RWPE1 (cell line): ENCODE measurements at places on chromosomes 6 and 20.

DNA sequence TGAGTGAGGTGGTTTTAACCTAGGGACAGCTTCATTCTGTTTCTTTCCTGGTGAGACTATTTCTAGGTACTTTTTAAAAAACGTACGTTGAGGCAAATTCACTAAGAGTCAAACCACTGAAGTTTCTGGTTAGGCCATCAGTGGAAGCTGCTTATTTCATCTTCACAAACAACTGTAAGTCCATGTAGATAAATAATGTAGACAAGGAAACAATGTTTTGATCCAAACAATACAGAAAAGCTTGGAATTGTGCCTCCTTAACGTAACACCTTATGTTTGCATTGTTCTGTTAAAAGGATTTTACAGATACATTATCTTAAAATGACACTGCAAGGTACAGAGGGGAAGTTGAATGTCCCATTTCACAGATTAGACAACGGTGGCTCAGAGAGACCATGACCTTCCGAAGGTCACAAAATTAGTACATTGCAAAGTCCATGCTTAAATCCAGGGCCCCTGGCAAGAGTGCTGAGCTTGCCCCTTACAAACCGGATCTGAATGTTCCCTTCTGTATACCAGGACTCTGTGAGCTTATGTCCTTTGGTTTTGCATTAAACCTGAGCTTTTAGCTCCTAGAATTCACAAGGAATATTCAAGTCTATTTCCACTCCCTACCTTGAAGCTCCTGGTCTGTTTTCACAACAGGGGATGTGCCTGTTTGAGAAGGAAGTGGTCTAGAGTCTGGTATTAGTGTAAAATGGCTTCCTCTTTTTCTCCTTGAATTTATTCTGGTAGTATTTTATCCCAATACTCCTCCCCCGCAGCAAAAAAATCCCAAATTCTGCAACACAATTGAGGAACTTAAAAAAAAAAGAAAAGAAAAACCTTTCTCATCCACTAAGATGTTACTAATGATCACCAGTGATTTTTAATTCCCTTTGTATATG, 28.9 kb upstream of the ZNF217 start:
- DNase-seq: no peak

DNA sequence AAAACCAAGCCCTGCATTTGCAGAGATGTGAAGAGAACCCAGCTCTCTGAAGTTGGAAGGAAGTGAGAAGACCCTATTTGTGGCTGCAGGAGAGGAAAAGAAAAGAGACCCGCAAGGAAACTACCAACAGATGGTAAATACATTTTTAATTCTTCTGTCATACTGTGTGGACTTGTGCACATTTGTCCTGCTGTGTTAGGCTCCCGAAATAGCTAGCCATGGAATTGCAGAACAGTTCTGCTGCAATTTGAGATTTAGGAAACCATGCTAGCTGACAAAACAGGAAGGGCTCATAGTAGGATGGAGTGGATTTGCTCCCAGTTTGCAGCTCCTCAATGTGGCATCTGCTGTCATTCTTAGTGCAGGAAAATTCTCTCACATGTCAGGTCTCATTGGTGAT, 12.1 kb upstream of the ATXN1 start:
- DNase-seq: no peak

DNA sequence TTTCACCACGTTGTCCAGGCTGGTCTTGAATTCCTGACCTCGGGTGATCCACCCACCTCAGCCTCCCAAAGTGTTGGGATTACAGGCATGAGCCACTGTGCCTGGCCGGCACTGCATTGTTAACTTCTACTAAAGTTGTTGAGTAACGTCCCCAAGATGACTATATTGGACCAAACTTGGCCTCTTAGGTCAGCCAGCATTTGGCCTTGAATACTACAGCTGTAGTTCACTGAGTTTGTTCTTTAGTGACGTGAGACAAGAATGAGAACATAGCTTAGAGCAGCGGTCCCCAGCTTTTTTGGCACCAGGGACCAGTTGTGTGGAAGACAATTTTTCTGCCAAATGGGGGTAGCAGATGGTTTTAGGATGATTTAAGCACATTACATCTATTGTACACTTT, 237.1 kb downstream of the TBC1D7 start:
- DNase-seq: no peak

DNA sequence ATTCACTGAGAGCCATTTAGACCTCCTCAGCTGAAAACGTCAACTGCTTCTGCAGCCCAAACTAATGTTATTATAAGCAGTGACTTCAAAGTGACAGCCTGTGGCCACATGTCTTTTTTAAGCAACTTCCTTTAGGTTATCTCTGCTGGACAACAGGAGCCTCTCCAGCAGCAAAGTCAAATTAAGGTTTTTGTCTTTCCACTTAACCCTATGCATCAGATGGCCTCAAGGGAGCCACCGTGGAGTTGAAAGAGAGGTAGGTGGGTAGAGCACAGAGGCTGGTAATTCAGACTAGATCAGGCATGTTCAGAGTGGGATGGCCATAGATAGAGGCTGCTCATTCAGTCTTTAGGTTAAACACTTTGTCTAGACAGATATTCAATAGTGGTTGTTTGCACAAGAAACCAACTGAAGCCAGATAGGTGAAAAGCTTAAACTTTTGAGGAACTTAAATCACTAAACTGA, 300.6 kb upstream of the ECI2 start:
- peak; percentile 8 for DNase-seq

DNA sequence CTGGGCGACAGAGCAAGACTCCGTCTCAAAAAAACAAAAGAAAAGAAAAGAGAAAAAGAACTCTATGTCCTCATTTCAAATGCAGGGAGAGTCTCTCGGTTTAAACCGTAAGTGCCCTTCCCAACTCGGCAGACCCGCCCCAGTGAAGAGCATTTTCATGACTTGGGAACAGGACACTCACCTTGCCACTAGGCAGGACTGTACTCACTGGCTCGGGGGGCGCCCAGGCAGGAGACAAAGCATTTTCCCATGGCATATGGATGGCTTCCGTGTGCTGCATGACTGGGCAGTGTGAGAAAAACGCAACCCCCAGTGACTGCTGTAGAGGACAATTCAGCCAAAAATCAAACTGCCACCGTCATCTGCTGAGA, 23.7 kb upstream of the MRGBP start:
- no peak for DNase-seq

DNA sequence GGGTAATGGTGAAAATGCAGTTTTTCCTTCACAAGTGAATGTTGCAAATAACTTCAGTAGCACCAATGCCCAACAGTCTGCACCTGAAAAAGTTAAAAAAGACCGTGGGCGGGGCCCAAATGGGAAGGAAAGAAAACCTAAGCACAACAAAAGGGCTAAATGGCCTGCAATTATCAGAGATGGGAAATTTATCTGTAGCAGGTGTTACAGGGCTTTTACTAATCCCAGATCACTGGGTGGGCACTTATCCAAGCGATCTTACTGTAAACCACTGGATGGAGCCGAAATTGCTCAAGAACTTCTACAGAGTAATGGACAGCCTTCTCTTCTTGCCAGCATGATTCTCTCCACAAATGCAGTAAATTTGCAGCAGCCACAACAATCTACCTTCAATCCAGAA, 64.8 kb upstream of the SMIM8 start:
- no peak for DNase-seq

DNA sequence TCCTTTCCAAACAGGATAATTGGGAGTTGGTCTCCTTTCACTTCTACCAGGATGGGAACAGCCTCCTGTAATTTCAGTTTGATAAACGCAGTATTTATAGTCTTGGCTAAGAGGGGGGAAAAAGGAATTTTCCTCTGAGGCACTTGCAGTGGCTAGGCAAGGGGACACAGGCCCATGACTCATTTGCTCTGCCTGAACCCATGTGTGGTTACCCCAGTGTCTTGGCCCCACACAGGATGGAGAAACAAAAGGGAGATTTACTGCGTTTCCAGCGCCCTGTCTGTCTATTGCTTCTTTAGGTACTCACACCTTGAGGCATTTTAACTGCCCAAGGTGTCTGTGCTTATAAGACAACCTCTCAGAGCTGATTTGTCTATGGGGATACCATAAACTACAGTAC, 74.8 kb upstream of the NEDD9 start:
- DNase-seq: no peak

GRCh38 chr6:33854572-33855030, 50.8 kb upstream of the MLN start:
- no peak for DNase-seq

- no peak for DNase-seq
Measured at GRCh38 chr6:109305028-109305427, 77.2 kb downstream of the CD164 start.

- DNase-seq: no peak
Measured at GRCh38 chr20:51536116-51537069, 6.1 kb downstream of the NFATC2 start.

GRCh38 chr6:127518191-127518709, 885 bp downstream of the MTCL3 start:
- DNase-seq: no peak

DNA sequence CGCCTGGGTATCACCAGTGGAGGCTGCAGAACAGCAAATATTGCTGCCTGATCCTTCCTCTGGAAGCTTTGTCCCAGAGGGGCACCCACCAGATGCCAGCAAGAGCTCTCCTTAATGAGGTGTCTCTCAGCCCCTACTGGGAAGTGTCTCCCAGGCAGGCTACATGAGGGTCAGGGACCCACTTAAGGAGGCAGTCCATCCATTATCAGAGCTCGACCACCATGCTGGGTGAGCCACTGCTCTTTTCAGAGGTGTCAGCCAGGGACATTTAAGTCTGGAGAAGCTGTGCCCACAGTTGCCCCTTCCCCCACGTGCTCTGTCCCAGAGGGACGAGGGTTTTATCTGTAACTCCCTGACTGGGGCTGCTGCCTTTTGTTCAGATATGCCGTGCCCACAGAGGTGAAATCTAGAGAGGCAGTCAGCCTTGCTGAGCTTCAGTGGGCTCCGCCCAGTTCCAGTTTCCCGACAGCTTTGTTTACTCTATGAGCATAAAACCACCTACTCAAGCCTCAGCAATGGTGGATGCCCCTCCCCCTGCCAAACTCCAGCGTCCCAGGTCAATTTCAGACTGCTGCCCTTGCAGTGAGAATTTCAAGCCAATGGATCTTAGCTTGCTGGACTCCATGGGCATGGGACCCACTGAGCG, 25.9 kb upstream of the AIG1 start:
- no peak for DNase-seq

GRCh38 chr20:46406986-46407670, 713 bp upstream of the ELMO2 start:
- peak; percentile 42 for DNase-seq

DNA sequence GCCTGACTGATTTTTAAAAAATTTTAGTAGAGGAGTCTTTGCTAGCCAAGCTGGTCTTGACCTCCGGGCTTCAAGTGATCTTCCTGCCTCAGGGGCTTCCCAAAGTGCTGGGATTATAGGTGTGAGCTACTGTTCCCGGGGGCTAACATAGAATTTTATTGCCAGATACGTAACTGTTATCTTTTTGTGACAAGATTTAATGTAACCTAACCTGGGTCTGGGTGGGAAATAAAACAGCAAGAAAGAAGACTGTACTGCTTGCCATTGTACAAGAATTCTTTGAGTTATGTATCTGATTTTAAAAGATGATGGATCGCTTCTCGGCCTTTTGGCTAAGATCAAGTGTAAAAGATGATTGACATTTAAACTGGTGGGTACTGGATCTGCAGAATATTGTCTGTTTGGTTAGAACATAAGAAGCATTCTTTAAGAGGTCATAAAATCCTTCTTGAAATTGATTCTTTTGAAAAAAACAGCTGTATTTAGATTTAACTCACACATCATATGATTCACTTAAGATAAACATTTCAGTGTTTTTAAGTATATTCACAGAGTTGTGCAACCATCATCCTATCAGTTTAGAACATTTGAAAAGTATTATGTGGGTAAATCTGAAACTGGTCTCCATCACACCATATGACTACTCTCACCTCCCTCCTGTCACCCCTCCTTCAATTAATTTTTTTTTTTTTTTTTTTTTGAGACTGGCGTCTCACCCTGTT, 21.6 kb downstream of the TPX2 start:
- DNase-seq: no peak

GRCh38 chr20:58349570-58349969, 39.5 kb upstream of the VAPB start:
- DNase-seq: peak; percentile 89

DNA sequence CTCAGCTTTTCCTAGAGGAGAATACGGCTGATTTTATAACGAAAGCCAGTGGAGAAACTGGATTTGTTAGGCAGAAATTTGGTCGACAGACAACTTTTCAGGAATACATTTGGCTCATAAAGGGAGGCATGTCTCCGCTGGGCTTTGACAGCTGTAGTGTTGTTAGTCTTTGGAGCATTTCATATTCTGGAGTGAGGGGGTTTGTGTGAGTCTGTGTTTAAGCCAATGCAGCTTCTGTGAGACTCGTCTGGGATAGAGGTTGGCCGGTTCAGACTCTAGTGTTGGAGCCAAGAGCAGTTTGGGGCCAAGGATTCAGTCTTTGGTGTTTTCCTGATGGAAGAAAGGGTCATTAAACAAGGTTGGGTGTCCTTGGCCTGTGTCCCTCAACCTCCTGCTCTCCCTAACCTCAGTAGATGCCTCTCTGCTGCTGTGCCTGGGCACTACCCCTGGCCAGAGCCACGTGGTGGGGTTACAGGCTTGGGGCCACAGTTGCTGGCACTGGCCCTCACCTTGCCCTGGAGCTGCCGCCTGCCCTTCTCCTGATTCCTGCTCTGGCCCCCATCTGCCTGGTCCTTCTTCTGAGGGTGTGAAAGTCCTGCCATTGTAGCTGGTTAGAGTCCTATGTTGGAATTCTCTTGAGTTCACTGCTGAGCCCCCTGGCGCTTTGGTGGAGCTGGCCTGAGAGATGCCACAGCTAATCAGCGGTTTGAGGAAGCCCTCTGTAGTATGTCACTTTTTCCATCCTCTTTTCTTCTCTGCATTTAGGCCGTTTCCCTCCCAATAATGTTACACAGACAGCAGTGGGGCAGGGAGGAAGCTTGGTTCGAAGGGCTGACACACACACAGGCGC, 6.9 kb downstream of the PTK7 start:
- no peak for DNase-seq

DNA sequence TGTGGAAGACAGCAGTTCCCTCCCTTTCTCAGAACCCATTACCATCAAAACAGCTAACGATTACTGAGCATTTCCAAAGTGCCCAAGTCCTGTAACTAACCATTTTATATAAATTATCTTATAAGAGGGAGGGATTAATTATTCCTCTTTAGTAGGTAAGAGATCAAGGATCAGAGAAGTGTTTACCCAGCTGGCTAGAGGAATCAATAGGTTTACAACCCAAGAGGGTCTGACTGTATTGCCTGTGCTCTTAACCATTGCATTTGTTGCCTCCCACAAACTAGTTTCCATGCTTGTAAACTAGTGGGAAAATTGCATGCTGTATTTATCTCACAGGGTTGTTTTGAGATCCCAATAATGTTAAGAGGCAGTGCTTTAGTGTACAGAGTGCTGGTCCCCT, 3.7 kb upstream of the DBNDD2 start:
- DNase-seq: no peak

DNA sequence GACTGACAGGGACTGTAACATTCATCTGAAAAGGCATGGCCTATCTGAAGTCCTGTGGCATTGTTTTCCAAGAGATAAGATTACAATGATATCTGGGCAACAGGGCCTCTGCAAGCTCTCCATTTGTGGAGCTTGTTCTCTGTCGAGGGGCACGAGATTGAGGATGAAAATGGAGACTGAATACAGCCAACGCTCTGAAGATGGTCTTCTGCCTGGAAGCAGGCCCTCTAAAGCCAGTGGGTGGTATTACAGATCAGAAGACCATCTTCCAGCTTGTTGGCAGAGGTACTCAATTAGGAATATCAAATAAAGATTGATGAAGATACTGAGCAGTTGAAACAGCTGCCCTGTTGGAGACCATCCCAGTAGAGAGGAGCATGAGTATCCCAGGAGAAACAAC, 288.2 kb downstream of the CENPW start:
- DNase-seq: no peak
